Esophagus squamous epithelium (tissue), 5 donors: ENCODE measurements at places on chromosomes 5 and 9.

DNA sequence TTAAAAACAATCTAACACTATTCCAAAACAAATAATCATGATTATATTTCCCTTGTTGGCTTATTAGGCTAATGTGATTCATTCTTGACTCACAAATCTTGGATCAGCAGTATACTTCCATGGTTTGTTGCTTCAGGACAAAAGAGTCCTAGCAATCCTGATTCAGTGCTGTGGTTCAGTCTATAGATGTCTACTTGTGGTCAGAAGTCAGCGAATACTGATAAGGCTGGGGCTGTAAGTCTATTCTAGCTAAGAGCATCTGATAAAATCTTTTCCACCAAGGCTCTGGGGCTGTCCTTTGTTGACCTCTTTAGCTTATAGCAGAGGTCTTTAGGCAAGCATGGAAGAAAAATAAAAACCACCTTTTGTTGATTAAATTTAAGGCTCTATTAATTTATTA is 4.4 kb upstream of the SMIM3 start:
- no peak for DNase-seq

- no peak for DNase-seq
Measured at GRCh38 chr5:93359296-93359959, 221.6 kb downstream of the NR2F1-AS1 start.

GRCh38 chr9:71704796-71705195 is 63.5 kb downstream of the CEMIP2 start:
- no peak for DNase-seq

DNA sequence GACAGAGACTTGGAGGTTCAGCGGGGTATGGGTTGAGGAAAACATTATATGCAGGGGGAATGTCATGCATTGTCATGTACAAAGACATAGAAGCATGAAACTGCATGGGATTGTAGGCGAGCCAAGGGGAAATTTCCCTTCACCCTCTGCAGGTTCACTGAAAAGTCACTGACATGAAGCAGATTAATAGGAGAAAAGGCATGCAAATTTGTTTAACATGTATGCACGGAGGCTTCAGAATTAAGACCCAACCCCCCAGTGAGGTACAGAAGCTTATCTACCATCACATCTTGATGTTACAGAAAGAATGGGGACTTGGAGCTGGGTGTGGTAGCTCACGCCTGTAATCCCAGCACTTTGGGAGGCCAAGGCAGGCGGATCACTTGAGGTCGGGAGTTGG is 18.5 kb downstream of the NIM1K start:
- no peak for DNase-seq

DNA sequence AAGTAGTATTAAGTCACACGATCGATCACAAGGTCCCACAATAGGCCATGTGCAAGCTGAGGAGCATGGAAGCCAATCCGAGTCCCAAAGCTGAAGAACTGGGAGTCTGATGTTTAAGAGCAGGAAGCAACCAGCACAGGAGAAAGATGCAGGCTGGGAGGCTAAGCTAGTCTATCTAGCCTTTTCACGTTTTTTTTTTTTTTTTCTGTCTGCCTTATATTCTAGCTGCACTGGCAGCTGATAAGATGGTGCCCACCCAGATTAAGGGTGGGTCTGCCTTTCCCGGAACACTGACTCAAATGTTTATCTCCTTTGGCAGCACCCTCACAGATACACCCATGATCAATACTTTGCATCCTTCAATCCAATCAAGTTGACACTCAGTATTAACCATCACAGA is 6.5 kb downstream of the PPIP5K2 start:
- no peak for DNase-seq

GRCh38 chr5:74251141-74252035 is 389.1 kb downstream of the ENC1 start:
- no peak for DNase-seq
